ENCODE measurements at places on chromosomes 5 and 9.

DNA sequence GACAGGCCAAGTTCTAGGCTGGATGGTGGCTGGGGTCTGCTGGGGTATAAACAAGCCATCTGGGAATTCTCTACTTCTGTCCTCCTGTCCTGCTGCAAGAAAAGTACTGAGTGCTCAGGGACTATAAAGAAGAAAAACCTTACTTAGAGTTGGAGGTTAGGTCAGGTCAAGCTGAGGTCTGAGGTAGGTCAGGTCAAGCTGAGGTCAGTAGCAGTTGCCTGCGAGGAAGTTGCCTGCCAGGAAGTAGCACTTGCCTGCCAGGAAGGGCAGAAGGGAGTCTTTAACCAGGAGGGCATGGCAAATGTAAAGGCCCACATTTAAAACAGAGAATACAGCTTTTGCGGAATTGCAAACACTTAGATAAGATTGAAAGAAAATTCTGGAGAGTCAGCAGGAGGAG is 51.3 kb upstream of the PRLR start:
- DNase-seq = no peak

- no peak for DNase-seq
These were observed 22.8 kb upstream of the ELL2 start for GRCh38 chr5:95984287-95984938.

DNA sequence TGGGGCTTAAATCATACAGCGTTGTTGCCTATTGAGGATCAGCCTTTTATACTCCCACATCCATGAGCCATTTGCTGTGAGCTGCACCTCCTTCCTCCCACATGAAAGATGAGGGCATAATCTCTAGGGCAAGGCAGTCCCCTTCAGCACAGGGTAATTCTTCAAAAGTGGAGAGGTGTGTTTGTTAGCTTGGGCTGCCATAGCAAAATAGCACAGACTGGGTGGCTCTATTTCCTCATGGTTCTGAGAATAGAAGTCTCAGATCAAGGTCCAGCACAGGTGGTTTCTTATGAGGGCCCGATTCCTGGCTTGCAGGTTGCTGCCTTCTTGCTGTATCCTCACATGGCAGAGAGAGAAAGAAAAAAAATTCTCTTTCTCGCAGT is 121.8 kb upstream of the SLC12A2 start:
- no peak for DNase-seq

DNA sequence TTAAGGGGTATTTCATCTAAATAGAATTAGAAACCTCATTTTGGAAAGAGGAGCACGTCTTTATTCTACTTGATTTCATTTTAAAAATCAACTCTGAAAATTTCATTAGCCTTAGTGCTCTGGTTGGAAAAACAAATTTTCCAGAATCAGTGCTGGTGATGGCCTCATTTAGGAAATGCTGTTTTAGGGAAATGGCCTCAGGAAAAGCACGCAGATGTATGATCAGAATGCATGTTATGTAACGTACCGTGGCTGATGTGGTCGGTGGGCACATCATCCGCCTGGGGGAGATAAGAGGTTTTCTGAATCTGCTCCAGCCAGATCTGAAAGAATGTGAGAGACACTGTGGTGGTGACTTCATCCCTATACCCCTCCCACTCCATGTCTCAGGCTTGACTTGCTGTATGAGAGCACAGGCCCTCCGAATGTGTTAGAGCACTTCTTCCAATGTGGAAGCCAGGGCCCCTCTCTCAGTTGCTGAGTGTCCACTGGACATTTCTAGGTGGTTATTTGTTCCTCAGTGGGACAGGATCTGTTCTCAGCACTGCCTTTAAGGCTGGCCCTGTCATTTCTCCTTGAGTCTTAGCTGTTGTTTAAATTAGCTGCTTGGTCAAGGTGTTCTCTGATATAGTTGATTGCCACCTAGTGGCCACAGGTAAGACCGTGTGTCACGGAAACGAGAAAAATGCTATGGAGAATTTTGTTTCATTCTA is 96.5 kb downstream of the ARHGAP26 start:
- peak; percentile 70 for DNase-seq

GRCh38 chr9:108477529-108478006 is 378.2 kb downstream of the ACTL7B start:
- DNase-seq = no peak

GRCh38 chr5:17448877-17449276 is 49.2 kb upstream of the TAF11L2 start:
- no peak for DNase-seq

GRCh38 chr9:71692337-71692736 is 76.0 kb downstream of the CEMIP2 start:
- peak; percentile 11 for DNase-seq

DNA sequence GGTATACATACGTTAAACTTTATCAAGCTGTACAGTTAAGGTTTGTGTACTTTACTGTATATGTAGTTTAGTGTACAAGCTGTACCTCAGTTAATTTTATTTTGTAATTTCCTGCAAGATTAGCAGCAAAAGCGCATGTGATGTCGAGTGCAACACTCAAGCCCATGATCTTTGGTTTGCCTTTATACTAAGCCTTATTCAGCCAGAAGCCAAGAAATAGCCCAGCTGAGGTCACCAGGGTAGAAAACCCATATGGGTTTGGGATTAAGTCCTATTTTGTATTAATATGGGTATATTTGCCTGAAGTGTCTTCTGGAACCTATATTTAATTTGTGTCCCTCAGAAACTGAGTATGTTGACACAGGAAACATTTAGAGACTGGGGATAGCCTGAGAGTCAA is 59.3 kb downstream of the ZFAND5 start:
- no peak for DNase-seq

DNA sequence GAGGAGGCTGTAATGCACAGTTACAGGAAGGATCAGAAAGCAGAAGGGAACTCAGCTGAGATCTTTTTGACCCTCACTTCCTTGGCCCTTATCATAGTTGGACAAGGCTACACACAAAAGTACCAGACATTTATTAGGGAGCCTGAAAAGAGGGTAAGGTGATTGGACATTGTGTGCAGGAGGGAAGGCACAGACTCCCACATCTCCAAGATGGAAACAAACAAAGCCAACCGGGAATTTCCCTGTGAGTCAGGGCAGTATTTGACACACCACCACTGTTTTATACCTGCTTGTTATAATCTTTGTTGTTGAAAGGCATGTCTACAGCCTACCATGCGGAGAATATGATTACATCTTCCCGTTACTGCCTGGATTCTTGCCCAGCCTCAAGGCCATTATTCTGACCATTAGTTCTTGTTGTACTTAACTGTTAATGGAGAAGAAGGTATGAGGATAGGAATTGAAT is 3.0 kb upstream of the CCNG1 start:
- DNase-seq = no peak

DNA sequence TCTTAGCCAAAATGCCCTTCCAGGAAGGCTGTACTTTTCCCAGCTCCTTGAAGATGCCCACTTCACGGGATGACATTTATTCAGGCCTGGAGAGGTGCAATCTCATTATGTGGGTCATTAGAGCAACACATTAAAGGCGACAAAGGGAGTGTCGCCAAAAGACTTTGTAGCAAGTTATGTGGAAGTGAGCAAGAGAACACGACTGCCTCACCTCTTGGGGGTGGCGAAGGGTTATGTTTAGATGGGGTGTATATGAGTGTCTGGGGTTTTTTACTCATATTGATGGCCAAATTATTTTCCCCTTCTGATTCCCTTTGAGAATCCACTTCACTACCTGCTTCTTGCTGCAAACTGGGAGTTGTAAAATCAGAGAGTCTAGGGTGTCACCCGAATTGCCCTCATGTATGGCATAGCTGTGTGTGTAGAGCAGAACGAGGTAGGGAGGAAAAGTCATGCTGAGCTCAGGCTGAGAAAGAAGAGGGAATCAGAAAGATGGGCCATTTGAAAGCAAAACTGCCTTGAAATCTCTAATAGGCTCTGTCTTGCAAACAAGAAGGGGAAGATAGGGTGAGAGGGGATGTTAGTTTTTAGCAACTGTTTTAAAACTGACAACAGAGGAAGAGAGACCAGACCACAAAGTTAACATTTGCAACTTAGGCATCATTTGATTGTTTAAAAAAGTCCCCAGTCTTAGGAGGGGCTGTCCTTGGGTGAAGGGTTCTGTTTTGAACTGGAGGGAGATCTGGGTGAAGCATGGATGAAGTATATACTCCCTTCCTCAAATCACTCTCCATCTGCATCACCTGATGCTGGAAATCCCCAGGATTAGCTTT is 97.1 kb upstream of the IL12B start:
- peak; percentile 12 for DNase-seq

GRCh38 chr9:114958021-114958843 is 27.8 kb upstream of the TNFSF8 start:
- DNase-seq = peak; percentile 69

- DNase-seq = no peak
These were observed 255.6 kb downstream of the NR3C1 start for GRCh38 chr5:143147902-143148301.

GRCh38 chr5:119267958-119268386 is 87.8 kb upstream of the TNFAIP8 start:
- DNase-seq = peak; percentile 95

GRCh38 chr9:80522465-80522864 is 950.7 kb downstream of the TLE4 start:
- no peak for DNase-seq

DNA sequence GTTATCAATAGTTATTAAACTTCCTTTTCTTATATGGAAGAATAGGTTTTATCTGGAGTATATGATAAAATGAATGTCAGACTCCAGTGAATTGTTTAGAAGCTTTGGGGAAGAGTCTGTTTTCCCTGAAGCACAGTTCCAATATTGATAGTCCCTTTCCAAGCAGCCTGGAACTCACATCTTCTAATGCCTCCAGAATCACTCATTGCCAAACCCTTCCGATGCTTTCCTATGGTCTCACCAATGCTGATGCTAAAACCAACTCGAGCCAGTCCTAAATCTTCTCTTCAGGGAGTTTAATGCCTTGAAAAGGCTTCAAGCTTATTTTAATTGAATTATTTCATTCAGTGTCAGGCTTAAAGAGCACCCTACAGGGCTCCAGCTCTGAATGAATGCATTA is 121.2 kb downstream of the PTTG1 start:
- no peak for DNase-seq

GRCh38 chr9:16319646-16320045 is 550.8 kb downstream of the BNC2 start:
- DNase-seq = no peak

DNA sequence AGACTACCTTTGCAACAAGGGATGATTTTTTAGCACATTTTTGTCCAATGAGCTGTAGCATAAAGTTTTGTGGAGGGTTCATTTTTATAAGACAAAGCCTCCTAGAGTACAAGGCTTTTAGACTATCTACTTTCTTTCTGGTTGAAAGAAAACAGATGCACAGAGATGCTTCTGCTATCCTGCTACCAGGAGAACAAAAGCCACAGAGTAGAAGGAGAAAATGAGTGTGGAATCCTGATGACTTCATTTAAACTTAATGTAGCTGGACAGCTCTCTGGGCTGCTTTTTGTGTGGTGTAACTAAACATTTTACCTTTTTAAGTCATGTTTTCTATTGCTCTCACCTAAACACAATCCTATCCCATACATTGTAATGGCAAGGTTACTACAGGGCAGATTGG is 1009.4 kb downstream of the TLE1 start:
- no peak for DNase-seq

DNA sequence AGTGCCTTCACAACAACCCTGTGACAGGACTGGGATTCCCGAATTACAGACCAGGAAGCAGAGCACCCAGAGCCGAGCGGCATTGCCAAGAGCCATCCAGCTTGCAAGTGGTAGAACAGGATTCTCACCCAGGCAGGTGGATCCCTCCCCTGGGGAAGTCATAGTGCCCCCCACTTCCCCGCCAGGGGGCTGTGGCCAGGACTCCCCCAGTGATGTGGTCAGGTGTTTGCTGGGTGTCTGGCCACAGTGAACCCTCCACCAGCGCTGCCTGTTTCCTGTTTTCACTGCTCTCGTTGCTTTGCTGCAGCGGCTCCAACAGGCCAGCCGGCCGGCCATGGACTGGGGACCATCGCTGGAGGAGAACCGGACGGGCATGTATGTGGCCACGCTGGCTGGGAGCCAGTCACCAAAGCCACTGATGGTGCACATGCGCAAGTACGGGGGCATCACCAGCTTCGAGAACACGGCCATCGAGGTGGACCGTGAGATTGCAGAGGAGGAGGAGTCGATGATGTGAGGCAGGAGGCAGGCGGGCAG is 19.3 kb downstream of the SLC6A7 start:
- peak; percentile 11 for DNase-seq

DNA sequence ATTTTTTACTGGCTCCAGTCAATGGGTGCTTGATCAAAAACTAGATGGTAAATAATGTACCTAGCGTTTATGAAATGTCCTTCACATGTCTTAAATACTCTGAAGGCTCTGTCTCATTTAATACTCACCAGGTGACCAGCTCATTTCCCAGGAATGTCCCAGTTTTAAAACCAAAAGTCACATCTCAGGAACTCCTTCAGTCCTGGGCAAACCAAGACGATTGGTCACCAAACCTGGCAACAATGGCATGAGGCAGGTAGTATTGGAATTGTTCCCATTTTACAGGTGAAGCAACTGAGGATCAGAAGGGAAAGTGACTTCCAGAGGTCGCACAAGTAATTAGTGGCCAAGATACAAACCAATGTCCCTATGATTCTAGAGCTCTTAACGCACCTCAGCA is 27.7 kb downstream of the SMIM23 start:
- DNase-seq = no peak
